Liver (tissue), 10 donors: ENCODE measurements at places on chromosomes 6 and 20. TPM values are rescaled to one million over a fixed set of nuclear protein-coding genes. Genes with fewer than 3 reads are reported as not detected.

DNA sequence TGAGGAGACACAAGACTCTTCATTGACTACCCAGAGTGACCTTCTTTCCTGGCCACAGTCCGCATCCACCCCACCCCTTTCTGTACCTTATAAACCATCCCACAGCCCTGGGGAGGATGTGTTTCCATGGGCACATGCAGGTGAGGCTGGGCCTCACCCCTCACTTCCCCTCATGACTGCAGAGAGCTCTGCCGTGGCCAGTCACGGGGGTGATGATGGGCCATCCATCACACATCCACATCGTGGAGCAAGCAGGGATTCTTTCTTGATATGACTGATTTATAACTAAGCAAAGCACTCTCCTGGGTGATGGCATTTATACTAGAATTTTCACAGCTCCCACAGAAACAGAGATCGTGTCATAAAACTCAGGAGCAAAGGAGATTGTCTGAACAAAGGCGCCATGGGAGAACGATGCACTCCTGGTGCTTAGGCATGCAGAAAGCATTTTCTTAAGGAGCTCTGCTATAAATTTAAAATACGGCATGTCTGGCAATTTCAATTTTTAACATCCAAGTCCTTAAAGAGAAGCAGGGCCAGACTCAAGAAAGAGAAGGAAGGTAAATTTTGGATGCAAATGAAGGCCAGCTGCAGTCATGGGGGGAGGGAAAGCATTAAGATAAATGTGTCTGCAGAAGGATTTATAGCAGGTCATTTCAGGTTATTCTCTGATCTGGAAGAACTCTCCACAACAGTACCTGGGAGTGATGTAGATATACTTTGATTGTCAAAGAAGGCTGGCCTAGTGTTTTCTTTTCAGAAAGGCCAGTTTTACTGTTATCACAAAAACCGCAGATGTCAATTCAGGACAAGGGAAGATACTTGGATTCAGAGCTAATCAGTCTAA, 777.0 kb downstream of the C6orf118 start:
- no peak overlapping the region for H3K27ac ChIP-seq
- H3K27me3 ChIP-seq: no peaks in the 10 kb centered on the region
- H3K4me1 ChIP-seq: no peaks in the 10 kb centered on the region
- H3K4me3 ChIP-seq: no peak overlapping the region
- DNase-seq: no peak
- H3K36me3 ChIP-seq: no peaks in the 10 kb centered on the region

Gene FAM162B
- 1.0 TPM for total RNA-seq

Gene OPN5
- total RNA-seq: not detected

Gene RAD21L1
- not detected for total RNA-seq

Gene MCCD1
- 0.56 TPM for total RNA-seq
